ENCODE measurements at places on chromosomes 7 and 10.

- H3K27me3 ChIP-seq, result peaks cover 15% of the 10 kb centered on the region
- H3K27ac ChIP-seq, result no peak overlapping the region
- no peaks in the 10 kb centered on the region for H3K36me3 ChIP-seq
- H3K4me1 ChIP-seq, result no peaks in the 10 kb centered on the region
- DNase-seq, result no peak
These were observed 94.9 kb upstream of the DLX6 start for GRCh38 chr7:96910486-96910885.

DNA sequence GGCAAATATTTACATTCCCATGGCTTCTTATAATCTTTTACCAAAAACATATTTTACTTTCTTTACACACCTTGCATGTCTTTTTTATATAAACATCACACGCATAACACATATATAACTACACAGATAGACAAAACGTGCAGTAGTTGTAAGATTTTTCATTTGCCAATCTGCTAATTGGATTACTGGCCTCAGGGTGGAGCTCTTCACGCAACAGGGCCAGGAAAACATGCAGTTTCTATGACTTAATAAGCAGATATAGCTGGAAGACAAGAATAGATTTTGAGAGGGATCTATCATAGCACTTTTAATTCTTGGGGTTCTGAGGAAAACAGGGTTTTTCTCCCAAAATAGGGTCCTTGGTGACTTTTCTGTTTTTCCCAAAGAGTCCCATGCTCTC, 12.7 kb downstream of the ACADSB start:
- H3K4me3 ChIP-seq, result no peak overlapping the region
- no peak for DNase-seq

GRCh38 chr7:152661479-152661878, 14.5 kb downstream of the XRCC2 start:
- no peak for DNase-seq
- peaks cover 35% of the 10 kb centered on the region for H3K36me3 ChIP-seq
- H3K27me3 ChIP-seq, result no peaks in the 10 kb centered on the region

GRCh38 chr10:80406204-80406603, 2.1 kb upstream of the PRXL2A start:
- DNase-seq, result no peak
- H3K27me3 ChIP-seq, result peaks cover 10% of the 10 kb centered on the region
- H3K27ac ChIP-seq, result no peak overlapping the region
- H3K4me3 ChIP-seq, result no peak overlapping the region
- peaks cover 2% of the 10 kb centered on the region for H3K36me3 ChIP-seq
- peaks cover 13% of the 10 kb centered on the region for H3K4me1 ChIP-seq

GRCh38 chr7:121107923-121108498, 119.5 kb downstream of the CPED1 start:
- no peak overlapping the region for H3K4me3 ChIP-seq
- H3K27ac ChIP-seq, result no peak overlapping the region
- no peaks in the 10 kb centered on the region for H3K36me3 ChIP-seq
- DNase-seq, result no peak
- H3K4me1 ChIP-seq, result no peaks in the 10 kb centered on the region
- H3K27me3 ChIP-seq, result peaks cover 13% of the 10 kb centered on the region

- H3K4me3 ChIP-seq, result no peak overlapping the region
- H3K4me1 ChIP-seq, result no peaks in the 10 kb centered on the region
- no peaks in the 10 kb centered on the region for H3K36me3 ChIP-seq
- DNase-seq, result no peak
These were observed 180.4 kb downstream of the SDK1 start for GRCh38 chr7:3481435-3481834.

GRCh38 chr10:66869635-66870034, 56.2 kb upstream of the LRRTM3 start:
- H3K4me1 ChIP-seq, result no peaks in the 10 kb centered on the region
- DNase-seq, result no peak
- H3K27me3 ChIP-seq, result no peaks in the 10 kb centered on the region

DNA sequence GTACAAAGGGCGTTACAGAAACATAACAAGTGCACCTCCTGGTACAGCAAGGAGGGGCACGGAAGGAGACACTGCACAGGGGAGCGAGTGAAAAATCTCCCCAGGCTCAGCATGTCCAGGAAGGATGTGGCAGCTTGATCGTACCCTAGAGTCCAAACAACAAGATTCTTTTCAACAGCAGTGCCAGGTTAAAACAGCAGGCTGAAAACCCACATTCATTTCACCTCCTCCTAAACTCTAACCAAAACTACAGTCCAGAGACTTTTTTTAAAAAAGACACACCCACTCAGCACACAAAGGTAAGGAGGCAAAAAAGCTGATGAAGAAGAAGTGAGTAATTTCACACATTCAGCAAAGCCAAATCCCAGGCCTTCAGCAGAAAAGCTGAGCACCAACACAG, 138.8 kb downstream of the SFMBT2 start:
- peak overlapping the region; percentile 79 for H3K27ac ChIP-seq
- H3K36me3 ChIP-seq, result peaks cover 74% of the 10 kb centered on the region
- peaks cover 71% of the 10 kb centered on the region for H3K4me1 ChIP-seq
- peak; percentile 34 for DNase-seq
- H3K27me3 ChIP-seq, result no peaks in the 10 kb centered on the region

- no peak overlapping the region for H3K4me3 ChIP-seq
- H3K27ac ChIP-seq, result no peak overlapping the region
- no peaks in the 10 kb centered on the region for H3K27me3 ChIP-seq
- peaks cover 4% of the 10 kb centered on the region for H3K4me1 ChIP-seq
- no peaks in the 10 kb centered on the region for H3K36me3 ChIP-seq
These were observed 11.0 kb upstream of the BLVRA start for GRCh38 chr7:43747328-43748105.

DNA sequence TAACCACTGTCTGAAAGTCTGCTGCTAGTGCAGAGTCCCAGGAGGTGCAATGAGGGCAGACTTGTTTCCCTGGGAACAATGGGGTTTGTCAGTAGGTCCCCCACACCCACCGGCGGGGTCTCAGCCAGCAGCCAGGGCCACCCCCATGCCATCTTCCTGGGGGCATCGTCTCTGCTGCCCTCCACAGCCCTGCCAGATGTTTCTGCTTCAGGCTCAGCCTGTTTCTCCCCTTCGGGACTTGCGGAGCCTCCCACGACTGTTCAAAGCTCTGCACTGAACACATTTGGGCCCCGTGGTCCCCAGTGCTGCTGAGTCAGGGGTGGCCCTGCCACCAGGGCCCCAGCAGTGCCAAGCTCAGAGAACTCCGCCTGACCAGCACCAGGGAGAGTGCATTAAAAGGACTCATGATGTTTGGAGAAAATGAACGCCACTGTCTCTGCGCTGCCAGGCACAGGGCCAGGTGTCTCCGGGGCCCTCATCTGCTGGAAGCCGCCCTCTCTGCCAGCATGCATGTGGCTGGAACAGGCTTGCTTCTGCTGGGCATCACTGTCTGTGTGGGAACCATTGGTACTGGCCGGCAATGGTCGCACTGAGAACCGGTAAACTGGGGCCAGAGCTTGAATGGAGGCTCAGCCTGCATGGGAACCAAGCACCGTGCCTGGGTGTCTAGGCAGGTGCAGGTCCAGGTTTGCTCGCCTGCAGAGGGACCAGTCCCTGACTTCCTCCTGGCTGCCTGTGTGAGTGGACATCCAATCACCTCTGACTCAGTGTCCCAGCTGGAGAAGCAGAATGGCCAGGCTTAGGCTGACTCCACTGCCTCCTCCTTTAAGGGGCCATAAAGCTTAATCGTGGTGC, 345.1 kb downstream of the GLRX3 start:
- H3K4me1 ChIP-seq, result no peaks in the 10 kb centered on the region
- DNase-seq, result no peak
- H3K36me3 ChIP-seq, result no peaks in the 10 kb centered on the region
- H3K27ac ChIP-seq, result no peak overlapping the region

DNA sequence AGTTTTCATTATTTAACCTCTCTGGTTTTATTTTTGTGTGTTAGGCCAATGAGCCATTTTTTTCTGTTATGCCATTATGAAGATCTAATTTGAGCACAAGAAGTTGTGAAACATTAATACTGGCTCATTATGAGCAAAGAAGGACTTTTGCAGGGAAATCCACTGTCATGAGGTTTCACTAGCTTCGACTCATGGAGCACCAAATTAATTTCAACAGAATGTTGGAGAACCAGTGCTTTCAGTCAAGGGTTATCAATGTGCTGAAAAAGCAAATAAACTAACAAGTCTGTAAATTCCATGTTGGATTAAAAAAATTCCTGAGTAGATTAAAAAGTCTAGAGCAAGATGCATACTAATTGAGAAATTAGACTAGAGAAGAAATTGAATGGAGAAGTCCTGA, 594.2 kb upstream of the FZD8 start:
- no peaks in the 10 kb centered on the region for H3K27me3 ChIP-seq
- H3K4me3 ChIP-seq, result no peak overlapping the region
- H3K36me3 ChIP-seq, result no peaks in the 10 kb centered on the region

DNA sequence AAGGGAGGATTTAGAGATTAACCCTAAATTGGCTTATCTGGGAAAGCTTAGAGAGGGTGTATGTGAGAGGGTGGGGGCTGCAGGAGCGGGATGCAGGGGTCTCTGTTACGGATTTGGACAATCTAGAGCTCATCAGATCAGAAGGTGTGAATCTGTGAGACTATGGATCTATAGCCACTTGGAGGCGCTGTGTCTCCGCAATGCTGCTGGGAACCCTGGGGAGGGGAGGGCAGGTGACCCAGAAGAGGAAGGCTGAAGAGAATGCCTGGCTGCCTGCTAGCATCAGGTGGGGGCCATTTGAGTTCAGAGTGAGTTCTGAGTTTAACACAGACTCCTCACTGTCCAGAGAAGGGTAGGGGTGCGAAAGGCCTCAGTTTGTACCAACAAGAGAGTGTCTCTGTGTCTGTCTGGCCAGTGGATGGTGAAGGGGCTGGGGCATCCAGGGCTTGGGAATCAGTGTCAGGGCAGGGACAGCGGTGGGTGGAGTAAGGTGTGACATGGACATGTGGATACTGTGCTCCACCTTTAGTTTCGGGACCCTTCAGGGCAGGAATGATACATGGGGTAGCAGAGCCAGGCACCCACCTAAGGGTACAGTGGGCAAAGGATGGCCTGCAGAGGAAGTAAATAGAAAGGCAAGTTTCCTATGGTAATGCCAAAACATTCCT, 187.3 kb upstream of the PRSS58 start:
- H3K4me3 ChIP-seq, result no peak overlapping the region
- no peak overlapping the region for H3K27ac ChIP-seq
- peak; percentile 56 for DNase-seq
- H3K36me3 ChIP-seq, result no peaks in the 10 kb centered on the region
- peaks cover 32% of the 10 kb centered on the region for H3K4me1 ChIP-seq

DNA sequence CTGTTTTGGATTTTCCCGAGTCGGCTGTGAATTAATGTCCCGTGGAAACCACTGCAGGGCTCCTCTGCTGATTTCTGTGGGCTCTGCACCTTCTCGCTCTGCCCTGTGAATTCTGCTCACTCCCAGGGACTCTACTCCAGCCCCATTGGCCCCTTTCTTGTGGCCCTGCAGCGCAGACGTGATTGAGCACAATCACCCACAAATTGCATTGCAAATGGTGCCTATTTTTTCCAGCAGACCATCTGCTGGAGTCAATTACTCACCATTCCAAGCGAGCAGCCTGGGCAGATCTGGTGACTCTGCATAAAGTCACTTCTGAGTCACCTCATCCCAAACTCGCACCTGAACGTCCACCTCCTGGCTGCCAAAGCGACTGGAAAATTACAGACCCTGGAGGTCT, 235.8 kb downstream of the PAXIP1 start:
- no peaks in the 10 kb centered on the region for H3K27me3 ChIP-seq
- DNase-seq, result no peak
- H3K36me3 ChIP-seq, result no peaks in the 10 kb centered on the region
- no peak overlapping the region for H3K4me3 ChIP-seq
- H3K4me1 ChIP-seq, result no peaks in the 10 kb centered on the region
- H3K27ac ChIP-seq, result no peak overlapping the region

GRCh38 chr10:70549962-70550458, 52.5 kb downstream of the PRF1 start:
- no peak overlapping the region for H3K4me3 ChIP-seq
- H3K27ac ChIP-seq, result peak overlapping the region; percentile 49
- H3K36me3 ChIP-seq, result no peaks in the 10 kb centered on the region

DNA sequence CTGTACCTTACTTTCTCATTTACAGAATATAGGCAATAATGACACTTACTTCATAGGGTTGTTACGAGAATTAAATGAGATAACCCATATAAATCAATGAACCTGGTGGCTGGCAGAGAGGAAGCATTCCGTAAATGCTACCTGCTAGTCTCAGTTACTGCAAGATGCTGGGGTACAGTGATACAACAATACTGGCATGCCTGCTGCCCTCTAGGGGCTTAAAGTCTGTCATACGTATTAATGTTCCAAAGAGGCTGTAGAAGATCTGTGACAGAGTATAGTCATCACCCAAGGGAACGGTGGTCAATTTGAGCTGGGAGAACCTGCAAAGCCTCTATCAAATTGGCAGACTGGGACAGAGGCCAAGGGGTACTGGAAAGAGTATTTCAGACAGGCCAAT, 421.5 kb downstream of the GPAM start:
- H3K27ac ChIP-seq, result no peak overlapping the region
- H3K4me1 ChIP-seq, result no peaks in the 10 kb centered on the region
- H3K36me3 ChIP-seq, result no peaks in the 10 kb centered on the region
- H3K27me3 ChIP-seq, result no peaks in the 10 kb centered on the region

GRCh38 chr10:69736886-69737641, 64.6 kb upstream of the COL13A1 start:
- H3K27me3 ChIP-seq, result peaks cover 9% of the 10 kb centered on the region
- H3K36me3 ChIP-seq, result no peaks in the 10 kb centered on the region
- no peak for DNase-seq

DNA sequence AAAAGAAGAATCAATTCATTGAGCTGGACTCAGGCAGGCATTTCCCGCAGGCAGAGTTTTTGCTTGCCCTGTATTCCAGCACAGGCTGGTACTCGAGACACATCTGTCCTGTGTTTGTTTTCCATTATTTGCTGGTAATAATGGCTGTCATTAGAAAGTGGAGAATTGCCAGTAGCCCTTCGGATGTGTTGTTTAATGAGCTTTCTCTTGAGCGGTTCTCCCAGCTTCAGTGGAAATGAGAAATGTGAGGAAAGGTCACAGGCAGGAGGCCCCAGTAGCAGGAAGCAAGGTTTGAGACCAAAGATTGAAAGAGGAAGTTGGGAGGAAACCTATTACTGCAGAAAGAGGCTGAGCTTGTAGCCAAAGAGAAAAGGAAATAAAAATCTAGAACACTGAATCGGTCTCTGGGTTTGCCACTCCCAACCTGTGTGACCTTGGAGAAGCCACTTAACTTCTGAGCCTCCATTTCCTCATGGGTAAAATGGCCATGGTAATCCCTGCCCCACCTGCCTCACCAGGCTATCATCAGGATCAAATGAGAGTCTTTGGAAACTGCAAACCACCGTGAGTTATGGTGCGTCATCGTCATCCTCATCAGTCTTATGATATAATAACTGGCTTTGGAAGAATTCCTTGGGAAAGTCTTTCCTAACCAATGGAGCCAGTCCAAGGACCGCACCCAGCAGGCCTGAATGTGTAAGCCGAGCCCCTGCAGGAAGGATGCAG, 67.7 kb downstream of the TACR2 start:
- peaks cover 78% of the 10 kb centered on the region for H3K36me3 ChIP-seq
- H3K4me1 ChIP-seq, result peaks cover 74% of the 10 kb centered on the region
- H3K4me3 ChIP-seq, result peak overlapping the region; percentile 57
